LNCaP clone FGC (cell line): ENCODE measurements at places on chromosomes 3 and 15.

- no peak for DNase-seq
Observed at GRCh38 chr15:82855286-82856100, 46.1 kb downstream of the WHAMM start.

- DNase-seq = no peak
Observed at GRCh38 chr3:14145236-14145635, 20.4 kb downstream of the TMEM43 start.

- no peak for DNase-seq
Observed at GRCh38 chr3:197809356-197810020, 18.4 kb downstream of the LRCH3 start.

DNA sequence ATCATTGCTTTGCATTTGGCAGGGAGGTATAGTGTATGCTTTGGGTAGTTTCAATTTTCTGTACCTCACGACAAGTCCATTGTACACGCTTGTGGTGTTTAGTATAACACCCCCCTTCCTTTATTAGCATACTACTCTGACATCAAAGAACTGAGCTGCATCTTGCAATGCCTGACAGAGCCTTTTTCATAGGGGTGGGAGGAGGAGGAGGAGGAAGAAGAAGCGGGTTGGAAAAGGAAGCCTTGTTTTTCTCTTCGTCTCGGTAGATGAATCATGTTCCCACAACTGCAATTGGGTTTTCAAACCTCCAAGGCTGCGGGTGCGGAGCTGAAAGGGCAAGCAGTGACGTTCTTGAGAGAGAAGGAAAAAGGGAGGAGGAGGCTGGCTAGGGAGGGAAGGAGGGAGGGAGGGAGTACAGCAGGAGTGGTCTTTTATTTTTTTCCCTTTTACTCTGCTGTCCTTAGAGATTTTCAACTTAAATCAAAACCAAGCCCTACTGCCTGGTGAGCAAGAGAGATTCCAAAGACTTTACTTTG lies 175.7 kb downstream of the KLHL25 start:
- no peak for DNase-seq

GRCh38 chr3:6571448-6571847 lies 289.5 kb upstream of the GRM7 start:
- DNase-seq = no peak

GRCh38 chr15:56207092-56207491 lies 36.6 kb downstream of the RFX7 start:
- DNase-seq = no peak

DNA sequence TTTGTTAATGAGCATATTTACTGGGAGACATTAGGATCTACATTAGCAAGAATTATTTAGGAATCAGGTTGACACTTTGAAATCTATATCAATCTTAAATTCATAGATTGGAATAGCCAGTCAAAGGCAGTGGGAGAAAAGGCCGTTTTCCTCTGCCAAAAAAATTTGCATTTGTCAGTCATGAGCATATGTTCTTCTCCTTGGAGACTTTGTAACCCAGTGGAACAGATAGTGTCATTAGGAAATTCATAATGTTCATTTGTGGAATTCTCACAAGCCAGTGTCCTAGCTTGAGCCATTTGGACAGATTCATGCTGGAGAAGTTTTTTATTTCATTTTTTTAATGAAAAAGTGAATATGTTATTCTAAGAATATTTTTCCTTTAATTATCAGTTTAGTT lies 260.1 kb downstream of the OXSM start:
- DNase-seq = no peak

DNA sequence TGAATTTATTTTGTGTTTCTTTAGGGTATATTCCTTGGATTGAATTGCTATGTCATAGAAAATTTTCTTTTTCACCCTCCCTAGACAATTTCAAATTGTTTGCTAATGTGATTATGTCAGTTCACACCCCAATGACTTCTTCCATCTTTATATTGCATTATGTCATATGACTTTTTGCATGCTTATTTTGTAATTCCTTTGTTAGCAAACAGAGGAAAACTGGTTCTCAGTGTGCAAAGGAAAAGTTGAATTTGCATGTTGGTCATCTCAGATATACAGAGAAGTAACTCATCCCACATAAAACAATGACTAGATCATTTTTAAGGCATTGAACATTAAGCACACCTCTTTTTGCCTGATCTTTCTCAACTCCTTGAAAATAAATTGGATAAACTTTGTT lies 3.3 kb upstream of the RNF13 start:
- no peak for DNase-seq

GRCh38 chr3:194395778-194396538 lies 3.1 kb downstream of the GP5 start:
- DNase-seq = no peak

- DNase-seq = no peak
Observed at GRCh38 chr15:98523912-98524662, 124.3 kb upstream of the IGF1R start.

DNA sequence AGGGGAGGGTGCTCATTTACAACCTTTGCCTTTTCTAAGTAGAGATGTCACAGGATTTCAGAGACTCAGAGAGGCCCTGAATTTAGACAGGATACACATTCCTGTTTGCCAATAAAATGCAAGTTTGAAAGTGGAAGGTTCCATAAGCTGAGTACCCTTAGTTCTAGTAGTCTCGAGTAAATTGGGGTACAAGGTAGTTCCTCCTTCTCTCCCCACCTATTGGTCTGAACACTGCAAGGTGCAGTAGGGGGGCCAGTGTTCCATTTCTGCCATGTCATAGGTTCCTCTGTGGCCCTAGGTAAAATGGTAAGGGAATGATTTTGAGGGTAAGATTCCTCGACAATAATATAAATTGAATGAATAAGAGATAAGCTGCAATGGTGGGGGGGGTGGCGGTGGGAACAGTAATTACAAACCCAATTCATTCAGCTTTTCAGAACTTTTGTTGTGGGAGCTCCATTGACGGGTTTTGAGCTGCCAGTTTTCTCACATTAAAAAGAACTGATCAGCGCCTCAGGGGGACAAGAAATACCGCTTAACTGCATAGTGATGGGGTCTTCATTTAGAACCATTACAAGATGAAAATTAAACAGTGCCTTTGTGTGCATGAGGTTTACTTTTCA lies 5.9 kb downstream of the SOX2 start:
- no peak for DNase-seq

GRCh38 chr3:190076601-190077394 lies 43.9 kb downstream of the P3H2 start:
- no peak for DNase-seq

DNA sequence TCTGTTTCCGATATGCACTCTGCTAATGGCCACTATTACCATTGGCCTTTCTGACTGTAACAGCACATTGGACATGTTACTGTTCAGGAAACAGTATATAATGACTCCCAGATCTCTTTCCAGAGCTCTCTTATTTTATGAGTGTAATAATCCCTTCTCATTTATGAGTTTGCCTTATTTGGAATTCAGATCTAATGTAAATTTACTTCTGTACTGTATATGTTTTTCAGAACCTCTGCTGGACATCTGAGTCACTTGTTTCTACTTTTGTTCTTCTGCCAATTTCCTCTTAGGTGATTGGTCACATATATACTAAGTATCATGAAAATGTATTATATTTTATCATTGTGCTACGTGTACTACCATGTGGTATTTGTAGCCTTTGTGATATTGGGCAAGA lies 30.5 kb downstream of the RSRC1 start:
- peak; percentile 57 for DNase-seq

GRCh38 chr3:44955917-44956316 lies 20.1 kb downstream of the ZDHHC3 start:
- DNase-seq = no peak

DNA sequence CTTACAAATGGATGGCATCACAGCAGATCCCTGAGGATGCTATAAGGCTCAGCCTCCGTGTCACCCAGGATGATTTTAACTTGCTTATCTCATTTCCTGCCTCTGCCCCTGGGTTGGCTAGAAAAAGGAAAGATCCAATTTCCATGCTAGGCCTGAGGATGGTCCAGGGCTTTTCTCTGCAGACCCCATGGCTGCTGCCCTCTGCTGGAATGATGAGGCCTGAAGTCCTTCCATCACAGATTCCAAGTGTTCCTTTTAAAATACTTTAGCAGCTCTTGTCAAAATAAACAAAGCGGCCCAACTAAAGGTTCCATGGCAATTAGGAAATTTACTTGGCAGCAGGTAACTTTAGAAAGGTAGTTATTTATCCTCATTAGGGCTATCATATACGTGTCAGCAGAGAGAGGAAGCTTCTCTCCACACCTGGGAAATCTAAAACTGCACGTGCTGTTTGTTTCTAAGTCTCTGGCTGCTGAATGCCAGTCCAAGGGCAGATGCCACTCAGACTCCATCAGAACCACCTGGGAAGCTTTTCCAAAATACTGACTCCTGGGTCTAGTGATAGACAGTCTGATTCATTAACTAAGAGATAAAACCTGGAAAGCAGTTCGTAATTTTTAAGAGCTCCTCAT lies 401.9 kb upstream of the IL12A start:
- no peak for DNase-seq

DNA sequence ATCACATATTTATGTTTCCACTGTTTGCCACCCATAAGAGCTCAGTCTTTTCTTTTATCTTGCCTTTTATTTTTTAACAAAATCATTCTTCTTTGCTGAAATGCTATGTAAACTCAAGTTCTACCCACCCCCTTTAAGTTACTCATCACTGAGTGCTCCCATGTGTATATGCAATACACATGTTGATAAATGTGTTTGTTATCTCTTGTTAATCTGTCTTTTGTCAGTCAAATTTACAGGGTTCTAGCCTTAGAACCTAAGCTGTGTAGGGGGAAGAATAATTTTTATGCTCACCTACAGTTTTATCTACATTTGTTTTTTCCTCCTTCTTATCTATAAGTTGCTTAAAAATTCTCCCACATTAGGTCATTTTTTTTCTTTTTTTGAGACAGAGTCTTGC lies 1195.9 kb downstream of the ROBO2 start:
- no peak for DNase-seq

DNA sequence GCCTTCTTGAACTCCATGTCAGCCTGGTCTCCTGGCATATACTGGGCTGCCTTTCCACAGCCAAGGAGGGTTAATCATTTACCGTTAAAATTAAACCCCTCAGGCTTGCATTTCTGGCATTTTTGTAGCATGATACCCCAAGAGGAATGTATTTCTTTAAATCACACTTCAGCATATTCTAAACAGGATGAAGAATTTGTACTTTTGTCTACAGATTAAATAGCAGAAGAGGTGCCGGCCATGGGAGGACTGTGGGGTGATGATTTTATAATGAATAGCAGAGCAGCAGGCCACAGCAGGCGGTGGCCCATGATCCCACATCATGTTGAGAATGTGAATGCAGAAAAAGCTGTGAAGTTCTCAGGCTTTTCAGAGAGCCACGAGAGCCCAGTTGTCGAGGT lies 90.2 kb downstream of the ARNT2 start:
- no peak for DNase-seq

GRCh38 chr3:52456169-52456799 lies 880 bp downstream of the NISCH start:
- no peak for DNase-seq

DNA sequence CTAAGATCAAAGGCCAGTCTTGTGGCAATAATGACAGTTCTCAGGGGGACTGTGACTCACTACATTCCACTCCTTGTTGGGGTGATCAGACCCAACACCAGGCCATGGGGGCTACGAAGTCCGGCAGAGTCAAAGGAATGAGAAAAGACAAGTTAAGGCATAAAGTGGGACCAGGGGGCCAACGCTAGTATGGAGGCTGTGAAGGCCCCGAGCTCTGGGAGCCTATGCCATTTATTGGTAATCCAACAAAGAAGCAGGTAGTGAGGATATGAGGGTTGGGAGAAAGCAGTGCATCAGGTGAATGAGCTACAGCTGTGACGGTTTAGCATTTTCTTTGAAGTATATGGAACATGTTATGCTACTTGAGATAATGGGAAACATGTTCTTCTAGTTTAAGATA lies 104.4 kb upstream of the C2CD4B start:
- no peak for DNase-seq

DNA sequence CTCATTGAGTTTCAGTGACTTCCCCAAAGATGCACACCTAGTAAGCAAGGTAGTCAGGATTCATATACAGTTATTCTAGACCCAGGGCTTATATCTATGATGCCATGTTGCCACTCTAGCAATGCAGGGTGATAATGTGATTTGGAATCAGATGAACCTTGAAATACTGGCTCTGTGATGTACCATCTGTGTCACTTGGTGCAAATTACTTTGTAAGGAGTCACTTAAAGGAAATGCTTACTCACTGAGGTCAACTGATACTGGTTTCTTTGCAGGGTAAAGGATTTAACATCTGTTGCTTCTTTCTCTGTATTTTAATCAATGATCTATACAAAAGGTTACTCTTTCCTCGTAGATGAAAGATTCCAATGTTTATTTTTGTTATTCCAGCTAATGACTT lies 10.8 kb downstream of the ASB14 start:
- DNase-seq = no peak

- DNase-seq = no peak
Observed at GRCh38 chr15:87038404-87038803, 958.7 kb downstream of the AGBL1 start.

- no peak for DNase-seq
Observed at GRCh38 chr3:3080309-3080708, 29.9 kb downstream of the IL5RA start.

DNA sequence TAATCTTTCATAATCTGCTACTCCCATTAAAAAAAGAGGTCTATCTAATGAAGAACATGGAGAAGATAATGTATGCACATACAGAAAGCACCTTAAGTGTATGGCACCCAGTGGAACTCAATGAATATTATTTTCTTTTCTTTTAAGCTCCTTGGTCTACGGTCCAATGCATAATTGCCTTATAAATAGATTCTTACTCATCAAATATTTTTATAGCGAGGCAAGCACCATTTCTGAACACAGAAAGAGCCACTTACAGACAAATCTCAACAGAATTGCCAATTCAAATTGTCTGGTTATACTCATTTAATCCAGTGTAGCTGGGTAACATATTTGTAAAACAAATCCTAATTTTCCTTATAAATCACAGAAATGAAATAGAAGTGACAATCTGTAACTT lies 6.3 kb downstream of the PDZRN3 start:
- DNase-seq = no peak

DNA sequence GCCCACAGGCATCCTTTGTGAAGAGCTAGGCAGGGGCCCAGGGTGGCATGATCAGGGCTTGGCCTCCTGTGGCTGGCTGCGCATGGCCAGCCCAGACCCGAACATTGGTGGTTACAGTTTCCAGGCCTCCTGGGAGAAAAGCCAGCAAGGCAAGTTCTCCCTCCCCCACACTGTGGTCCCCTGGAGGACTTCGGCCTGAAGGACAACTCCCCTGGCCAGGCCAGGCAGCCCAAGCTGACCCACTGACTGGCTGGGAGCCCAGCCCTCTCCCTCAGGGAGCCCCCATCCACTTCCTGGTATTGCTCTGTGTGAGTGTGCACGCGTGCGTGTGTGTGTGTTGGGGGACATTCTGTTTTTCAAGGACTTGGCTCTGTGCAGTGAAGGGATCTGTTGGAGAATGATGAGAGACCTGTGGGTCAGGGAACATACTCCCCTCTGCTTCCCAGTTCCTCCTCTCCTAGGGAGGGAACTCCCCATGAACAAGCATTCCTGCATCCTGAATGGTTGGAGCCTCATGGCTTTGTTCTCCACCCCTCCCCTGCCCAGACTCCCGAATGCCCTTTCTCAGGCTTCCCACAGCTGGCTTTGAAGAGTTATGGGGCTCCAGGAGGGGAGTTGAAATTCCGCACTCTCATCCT lies 29.5 kb downstream of the CORO2B start:
- no peak for DNase-seq
